Stomach (tissue), 19 donors: ENCODE measurements at places on chromosomes 3 and 15. TPM values are rescaled to one million over a fixed set of nuclear protein-coding genes. Genes with fewer than 3 reads are reported as not detected.

DNA sequence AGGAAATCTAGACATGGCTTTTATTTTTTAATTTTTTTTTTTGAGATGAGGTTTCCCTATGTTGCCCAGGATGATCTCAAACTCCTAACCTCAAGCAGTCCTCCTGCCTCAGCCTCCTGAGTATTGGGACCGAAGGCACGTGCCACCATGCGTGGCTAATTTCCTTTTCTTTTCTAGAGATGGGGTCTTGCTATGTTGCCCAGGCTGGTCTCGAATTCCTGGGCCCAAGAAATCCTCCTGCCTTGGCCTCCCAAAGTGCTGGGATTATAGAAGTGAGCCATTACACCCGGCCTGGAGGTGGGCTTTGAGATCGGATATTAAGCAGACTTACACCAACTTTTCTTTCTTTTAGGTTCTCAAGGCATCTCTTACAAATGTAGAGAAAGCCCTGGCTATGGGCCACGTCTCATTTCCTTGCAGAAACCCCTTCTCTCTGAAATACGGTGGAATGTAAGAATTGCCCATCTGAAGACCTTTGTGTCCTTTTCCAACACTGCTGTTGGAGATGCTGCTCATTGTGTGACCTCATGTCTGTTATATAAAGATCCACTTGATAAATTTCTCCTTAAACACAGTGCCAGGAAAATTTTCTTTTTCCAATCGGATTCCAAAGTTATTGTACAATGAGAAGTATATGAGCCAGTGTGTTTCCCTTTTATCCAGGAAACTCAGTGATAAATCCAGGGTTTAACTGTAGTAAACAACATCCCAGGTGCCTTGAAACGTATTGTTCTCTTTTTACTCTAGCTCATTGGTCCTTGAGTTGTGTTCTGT, 36.8 kb upstream of the CFAP161 start:
- no peak for DNase-seq
- no peak overlapping the region for H3K27ac ChIP-seq
- no peak overlapping the region for H3K4me3 ChIP-seq
- peaks cover 7% of the 10 kb centered on the region for H3K4me1 ChIP-seq
- peaks cover 19% of the 10 kb centered on the region for H3K27me3 ChIP-seq
- no peaks in the 10 kb centered on the region for H3K36me3 ChIP-seq

DNA sequence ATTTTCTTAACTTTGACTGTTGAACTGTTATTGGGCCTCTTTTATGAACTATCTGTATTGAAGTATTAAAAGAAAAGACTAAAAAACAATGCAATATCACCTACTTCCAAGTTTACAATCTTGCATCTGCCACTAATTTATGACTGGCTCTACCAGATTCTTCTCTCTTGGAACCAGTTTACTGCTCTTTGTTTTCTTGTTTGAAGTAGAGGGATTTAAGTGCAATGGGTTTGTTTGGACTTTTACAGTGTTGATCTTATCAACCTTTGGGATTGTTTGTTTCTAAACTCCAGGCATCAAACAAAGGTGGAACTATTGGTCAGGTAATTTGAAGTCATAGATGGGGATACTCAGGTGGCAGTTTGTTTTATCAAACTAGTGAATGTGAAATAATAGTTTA, 43.0 kb upstream of the MEIS2 start:
- H3K27ac ChIP-seq, result no peak overlapping the region
- H3K4me1 ChIP-seq, result no peaks in the 10 kb centered on the region
- H3K4me3 ChIP-seq, result no peak overlapping the region
- DNase-seq, result no peak

DNA sequence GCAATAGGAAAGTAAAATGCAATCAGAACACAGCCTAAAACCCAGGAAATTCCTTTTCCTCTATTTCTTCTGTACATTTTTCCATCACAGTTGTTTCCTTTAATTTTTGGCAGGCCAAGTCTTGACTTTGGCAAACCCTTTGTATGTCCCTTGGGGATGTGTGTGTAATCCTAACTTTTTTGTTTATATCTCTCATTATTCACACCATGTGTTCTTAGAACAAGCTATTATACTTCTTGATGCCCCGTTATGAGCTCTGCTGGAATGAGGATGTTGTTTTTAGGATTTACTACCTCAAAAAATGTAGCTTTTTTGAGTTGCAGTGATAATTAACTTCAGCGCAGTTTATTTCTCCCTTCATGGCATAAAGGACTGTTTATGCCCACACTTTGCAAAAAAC, 123.4 kb downstream of the ABI3BP start:
- H3K4me3 ChIP-seq, result no peak overlapping the region
- H3K27me3 ChIP-seq, result no peaks in the 10 kb centered on the region
- DNase-seq, result peak; percentile 74
- no peaks in the 10 kb centered on the region for H3K4me1 ChIP-seq

GRCh38 chr15:89203705-89204273, 17.6 kb downstream of the RLBP1 start:
- no peak overlapping the region for H3K27ac ChIP-seq
- peaks cover 4% of the 10 kb centered on the region for H3K4me1 ChIP-seq
- peaks cover 34% of the 10 kb centered on the region for H3K36me3 ChIP-seq
- DNase-seq, result no peak

- H3K4me1 ChIP-seq, result no peaks in the 10 kb centered on the region
- H3K36me3 ChIP-seq, result no peaks in the 10 kb centered on the region
- no peak overlapping the region for H3K4me3 ChIP-seq
- H3K27me3 ChIP-seq, result no peaks in the 10 kb centered on the region
- no peak overlapping the region for H3K27ac ChIP-seq
Observed at GRCh38 chr3:147895509-147895908, 486.3 kb downstream of the ZIC1 start.

GRCh38 chr3:54008099-54008498, 114.3 kb upstream of the CACNA2D3 start:
- H3K27ac ChIP-seq, result no peak overlapping the region
- no peak for DNase-seq
- no peaks in the 10 kb centered on the region for H3K36me3 ChIP-seq
- no peaks in the 10 kb centered on the region for H3K27me3 ChIP-seq

GRCh38 chr3:76387000-76387399, 601.7 kb upstream of the ZNF717 start:
- DNase-seq, result no peak
- no peaks in the 10 kb centered on the region for H3K27me3 ChIP-seq
- no peak overlapping the region for H3K27ac ChIP-seq

- no peak overlapping the region for H3K4me3 ChIP-seq
- no peak for DNase-seq
- peak overlapping the region; percentile 71 for H3K27ac ChIP-seq
Observed at GRCh38 chr15:32885713-32886112, 167.9 kb downstream of the GREM1 start.

DNA sequence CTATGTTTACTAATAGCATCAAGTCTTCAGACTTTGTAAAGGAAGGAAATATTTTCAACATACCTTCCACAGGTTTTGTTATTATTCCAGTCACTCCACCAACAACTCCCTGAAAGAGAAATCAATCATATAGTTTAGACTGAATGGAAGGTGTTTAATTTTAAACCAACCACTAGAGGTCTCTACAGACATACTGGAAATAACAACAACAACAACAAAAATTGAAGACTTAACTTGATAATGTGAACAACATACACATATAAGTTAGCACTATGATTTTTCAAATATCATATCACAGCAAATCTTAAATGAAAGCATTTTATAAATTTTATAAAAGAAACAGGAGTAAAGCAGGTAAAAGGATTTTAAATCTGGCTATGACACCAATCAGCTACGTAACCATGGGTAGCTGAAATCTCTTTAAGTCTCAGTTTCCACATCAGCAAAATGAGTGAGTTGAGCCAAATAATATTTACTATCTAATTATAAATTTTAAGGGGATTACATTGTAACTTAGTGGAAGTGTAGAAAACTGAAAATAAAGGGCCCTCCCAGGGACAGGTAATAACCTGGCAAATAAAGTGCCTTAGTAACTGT, 188.2 kb downstream of the VPS13C start:
- peaks cover 93% of the 10 kb centered on the region for H3K36me3 ChIP-seq
- H3K4me3 ChIP-seq, result no peak overlapping the region
- H3K4me1 ChIP-seq, result no peaks in the 10 kb centered on the region
- DNase-seq, result peak; percentile 32

The PHLDB2 gene
- 146 TPM for total RNA-seq

The ANKRD63 gene
- not detected for total RNA-seq

The CSPG5 gene
- 3.8 TPM for total RNA-seq

The ALS2CL gene
- 45.6 TPM for total RNA-seq

The CCR9 gene
- 1.1 TPM for total RNA-seq
